Activated gamma-delta T cell (primary cell): ENCODE measurements at places on chromosomes 3 and 15.

- no peak for DNase-seq
Observed at GRCh38 chr3:128971421-128972100, 22.3 kb downstream of the CFAP92 start.

GRCh38 chr3:174101244-174101643, 703.7 kb downstream of the NLGN1 start:
- no peak for DNase-seq

DNA sequence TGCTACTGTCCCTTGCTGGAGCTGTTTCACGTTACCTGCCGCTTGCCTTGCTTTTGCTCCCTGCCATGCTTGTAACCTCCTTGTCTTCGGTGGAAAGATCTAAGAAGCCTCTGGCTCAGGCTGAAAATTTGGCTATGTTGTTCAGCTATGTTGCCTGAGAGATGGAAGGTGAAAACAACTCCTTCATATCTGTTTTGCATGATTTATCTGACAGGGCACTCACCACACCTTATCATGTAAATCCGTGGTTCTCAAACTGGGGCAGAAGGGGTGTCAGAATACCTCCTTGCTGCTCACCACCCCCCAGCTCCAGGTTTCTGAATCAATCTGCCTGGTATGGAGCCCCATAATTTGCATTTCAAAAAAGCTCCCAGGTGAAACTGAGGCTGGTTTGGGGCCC, 6.5 kb upstream of the CORO2B start:
- DNase-seq: no peak

- no peak for DNase-seq
Observed at GRCh38 chr3:101591071-101591470, 17.1 kb downstream of the PCNP start.

- no peak for DNase-seq
Observed at GRCh38 chr3:54916732-54917131, 11.1 kb downstream of the LRTM1 start.

GRCh38 chr15:47806008-47806407, 88.7 kb downstream of the SEMA6D start:
- DNase-seq: no peak

- DNase-seq: no peak
Observed at GRCh38 chr3:171387062-171387461, 73.1 kb downstream of the TNIK start.

DNA sequence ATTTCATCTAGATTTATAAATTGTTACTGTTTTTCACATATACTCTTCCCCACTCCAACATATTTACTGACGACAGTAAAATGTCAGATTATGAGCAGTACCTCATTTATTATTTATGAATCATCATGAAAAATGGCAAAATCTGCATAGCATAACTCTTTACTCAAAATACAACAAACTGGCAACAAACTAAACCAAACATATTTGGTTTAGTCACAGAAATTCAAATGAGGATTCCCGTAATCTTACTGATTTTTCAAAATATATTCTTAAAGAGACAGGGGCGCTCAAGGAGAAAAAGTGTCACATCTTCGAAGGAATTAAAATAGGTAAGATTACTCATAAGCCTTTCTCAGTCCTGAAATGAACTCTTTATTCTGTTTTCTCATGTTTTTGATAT, 3.0 kb upstream of the GPR87 start:
- DNase-seq: no peak

GRCh38 chr3:181913254-181913653, 201.5 kb downstream of the SOX2 start:
- no peak for DNase-seq

DNA sequence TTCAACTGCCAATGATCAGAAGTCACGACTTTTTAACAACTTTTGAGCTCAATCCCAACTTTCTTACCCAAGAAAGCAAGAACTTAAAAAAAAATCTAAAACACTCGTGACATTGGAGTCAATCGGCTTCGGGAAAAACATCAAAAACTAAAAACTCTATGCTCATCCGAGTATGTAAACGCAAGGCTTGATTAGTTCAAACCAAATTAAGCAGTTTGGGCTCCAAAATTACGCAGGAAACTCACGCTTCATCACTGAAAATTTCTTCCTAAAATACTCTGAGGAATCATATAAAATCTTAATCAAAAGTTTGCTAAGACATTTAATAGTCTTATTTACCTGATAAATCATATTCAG, 1.6 kb downstream of the TRA2B start:
- DNase-seq: no peak

DNA sequence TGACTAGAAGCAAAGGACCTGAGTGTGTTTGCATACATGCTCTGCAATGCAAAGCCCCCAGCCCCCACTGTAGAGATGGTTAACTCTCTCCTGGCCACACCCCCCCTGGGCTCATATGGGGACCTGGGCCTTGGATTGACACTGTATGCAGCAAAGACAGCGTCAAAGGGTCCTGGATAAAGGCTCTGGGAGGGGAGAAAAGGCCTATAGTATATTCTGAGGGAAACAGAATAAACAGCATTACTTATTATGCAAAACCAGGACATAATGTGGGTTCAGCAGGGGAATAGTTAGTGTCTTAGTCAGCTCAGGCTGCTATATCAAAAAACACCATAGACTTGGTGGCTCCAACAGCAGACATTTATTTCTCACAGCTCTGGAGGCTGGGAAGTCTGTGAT, 158.7 kb downstream of the APBA2 start:
- DNase-seq: no peak

GRCh38 chr3:17233398-17233800, 348.6 kb downstream of the PLCL2 start:
- no peak for DNase-seq

- no peak for DNase-seq
Observed at GRCh38 chr3:56042326-56042951, 425.8 kb downstream of the ERC2 start.

- DNase-seq: no peak
Observed at GRCh38 chr3:147756476-147756875, 347.3 kb downstream of the ZIC1 start.

- DNase-seq: no peak
Observed at GRCh38 chr3:129766135-129766534, 127.4 kb downstream of the TMCC1 start.

- no peak for DNase-seq
Observed at GRCh38 chr3:141391298-141391990, 23.1 kb downstream of the ZBTB38 start.

GRCh38 chr3:160825311-160825800, 69.3 kb downstream of the PPM1L start:
- DNase-seq: no peak

- DNase-seq: no peak
Observed at GRCh38 chr3:186896875-186897274, 33.5 kb upstream of the ST6GAL1 start.

DNA sequence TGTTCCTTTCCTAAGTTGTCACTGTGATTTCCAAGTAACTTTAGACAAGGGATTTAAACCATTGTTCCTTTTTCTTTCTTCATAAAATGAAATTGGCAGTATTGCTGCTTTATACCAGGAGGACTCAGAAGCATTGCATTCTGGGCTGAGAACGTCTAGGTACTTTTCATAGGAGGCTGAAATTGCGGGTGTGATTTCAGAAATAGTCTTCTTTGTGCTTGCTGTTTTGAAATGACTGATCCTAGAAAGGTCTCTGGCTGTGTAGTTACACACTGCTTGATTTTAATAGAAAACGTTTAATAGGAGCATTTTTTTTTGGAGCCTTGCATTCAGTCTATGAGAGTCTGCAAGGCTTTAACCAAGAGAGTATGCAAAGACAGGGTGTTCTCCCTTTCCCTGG, 56.3 kb downstream of the PPM1L start:
- no peak for DNase-seq

GRCh38 chr3:152458376-152459117, 189.8 kb downstream of the MBNL1 start:
- no peak for DNase-seq

GRCh38 chr3:47430606-47431005, 45.1 kb downstream of the SCAP start:
- no peak for DNase-seq

- no peak for DNase-seq
Observed at GRCh38 chr3:140347151-140347550, 330.7 kb upstream of the TRIM42 start.

DNA sequence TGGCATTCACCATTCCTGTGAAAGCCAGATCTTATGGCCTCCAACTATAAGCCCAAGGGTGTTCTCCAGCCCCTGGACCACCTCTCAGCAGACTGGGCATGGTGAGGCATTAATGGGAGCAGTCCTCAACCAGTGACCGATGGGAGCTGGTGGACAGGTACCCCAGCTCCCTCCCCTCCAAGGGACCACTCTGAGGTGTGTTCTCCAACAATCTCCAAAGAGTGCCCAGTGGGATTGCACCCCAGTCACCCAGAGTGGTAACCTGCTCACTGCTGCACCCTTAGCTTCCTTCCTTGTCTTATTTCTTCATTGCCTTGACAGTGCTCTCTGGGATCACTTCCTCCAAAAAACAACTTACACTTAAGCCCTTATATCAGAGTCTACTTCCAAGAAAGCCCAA, 8.2 kb upstream of the ITGA11 start:
- no peak for DNase-seq

- DNase-seq: no peak
Observed at GRCh38 chr15:40150163-40150925, 10.5 kb upstream of the BUB1B start.

DNA sequence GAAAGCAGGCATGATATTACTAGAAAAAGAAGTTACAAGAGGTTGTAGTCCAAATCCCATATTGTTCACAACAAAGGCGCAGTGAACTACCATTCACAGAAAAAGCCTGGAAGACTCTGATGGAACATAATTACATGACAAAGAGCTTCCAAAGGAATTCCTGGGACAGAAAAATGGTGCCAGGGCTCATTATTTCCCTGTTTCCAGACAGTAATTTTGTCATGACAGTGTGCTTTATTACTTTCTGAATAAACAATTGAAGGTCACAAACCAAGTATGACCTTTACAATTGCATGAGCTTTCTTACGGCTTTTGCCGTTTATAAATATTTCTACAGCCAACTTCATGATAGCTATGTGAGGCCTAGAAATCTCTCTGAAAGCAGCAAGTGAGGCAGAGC, 61.0 kb downstream of the CYFIP1 start:
- no peak for DNase-seq

- no peak for DNase-seq
Observed at GRCh38 chr3:130976706-130977105, 49.9 kb downstream of the ASTE1 start.

- no peak for DNase-seq
Observed at GRCh38 chr15:93664213-93664956, 567.0 kb upstream of the MCTP2 start.
